ENCODE measurements at places on chromosomes 4 and X.

DNA sequence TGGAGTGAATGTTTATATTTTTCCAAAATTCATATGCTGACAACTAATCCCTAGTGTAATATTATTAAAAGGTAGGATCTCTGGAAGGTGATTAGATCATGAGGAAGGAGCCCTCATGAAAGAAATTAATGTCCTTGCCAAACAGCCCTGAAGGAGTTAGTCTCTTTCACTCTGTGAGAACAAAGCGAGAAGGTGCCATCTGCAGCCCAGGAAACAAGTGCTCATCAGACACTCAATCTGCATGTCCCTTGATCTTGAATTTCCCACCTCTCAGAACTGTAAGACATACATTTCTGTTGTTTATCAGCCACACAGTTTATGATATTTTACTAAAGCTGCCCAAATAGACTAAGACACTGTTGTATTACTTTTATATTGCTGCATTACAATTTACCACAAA lies 1283.4 kb downstream of the PCDH7 start:
- no peak for DNase-seq

- DNase-seq, result no peak
Measured at GRCh38 chr4:587671-588350, 11.7 kb upstream of the TMEM271 start.

GRCh38 chr4:119508281-119508680 lies 120.3 kb downstream of the PDE5A start:
- DNase-seq, result peak; percentile 63

DNA sequence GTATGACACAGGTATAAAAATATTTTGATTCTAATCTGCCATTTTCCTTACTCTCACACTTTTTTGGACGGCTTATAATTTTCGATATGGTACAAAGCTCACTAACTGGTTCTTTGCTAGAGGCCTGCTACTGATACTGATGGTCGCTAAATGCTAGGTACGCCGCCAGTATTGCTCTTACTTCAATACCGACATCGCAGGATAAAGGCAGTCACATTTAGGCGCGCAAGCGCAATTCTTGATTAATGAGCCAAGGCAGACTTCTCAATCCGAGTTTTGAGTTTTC lies 557 bp upstream of the USP38 start:
- DNase-seq, result no peak

DNA sequence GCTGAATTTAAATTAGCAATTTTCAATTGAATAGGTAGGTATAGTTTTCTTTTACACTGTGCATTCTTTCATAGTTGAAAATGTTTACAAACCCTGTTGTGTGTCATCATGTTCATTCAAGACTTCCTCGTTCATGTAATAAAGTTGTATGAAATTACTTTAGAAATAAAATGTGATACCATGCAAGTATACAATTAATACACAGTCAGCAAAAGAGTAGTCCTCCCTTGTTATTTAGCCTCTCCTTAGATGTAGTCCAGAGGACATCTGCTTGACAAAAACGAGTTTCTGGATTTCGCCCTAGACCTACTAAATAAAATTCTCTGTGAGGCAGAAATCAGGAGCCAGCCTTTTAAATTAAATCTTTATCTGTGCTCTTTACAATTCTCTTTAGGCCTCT lies 231.6 kb downstream of the CXXC4 start:
- DNase-seq, result no peak

GRCh38 chrX:133215747-133216146 lies 2.4 kb downstream of the TFDP3 start:
- DNase-seq, result no peak

GRCh38 chrX:20789103-20789502 lies 522.4 kb upstream of the RPS6KA3 start:
- no peak for DNase-seq

DNA sequence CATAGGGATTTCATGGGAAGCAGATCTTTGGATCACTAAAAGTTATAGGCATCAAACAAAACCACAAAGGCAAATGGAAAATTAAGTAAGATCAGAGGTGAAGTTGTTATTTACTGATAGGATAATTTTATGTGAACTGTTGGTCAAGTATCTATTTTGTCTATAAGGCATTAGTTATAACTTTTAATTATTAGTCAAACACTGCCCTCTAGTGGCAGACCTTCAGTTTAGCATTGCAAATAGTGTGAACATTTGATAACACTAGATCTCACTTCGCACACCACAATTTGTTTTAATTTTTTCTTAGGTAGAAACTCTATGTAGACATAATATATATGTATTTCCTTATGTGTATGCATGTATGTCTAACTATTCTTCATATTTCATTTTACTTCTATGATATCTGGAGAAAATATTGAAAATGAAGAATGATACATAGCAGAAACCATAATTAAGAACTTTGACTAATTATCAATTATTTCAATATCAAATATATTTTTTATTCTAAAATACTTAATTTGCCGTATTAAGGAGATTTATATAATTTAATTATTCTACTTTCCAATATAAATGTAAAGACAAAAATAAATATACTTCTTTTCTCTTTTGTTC lies 214.5 kb upstream of the TACR3 start:
- DNase-seq, result peak; percentile 68

- no peak for DNase-seq
Measured at GRCh38 chrX:65933085-65933589, 106.7 kb downstream of the VSIG4 start.

DNA sequence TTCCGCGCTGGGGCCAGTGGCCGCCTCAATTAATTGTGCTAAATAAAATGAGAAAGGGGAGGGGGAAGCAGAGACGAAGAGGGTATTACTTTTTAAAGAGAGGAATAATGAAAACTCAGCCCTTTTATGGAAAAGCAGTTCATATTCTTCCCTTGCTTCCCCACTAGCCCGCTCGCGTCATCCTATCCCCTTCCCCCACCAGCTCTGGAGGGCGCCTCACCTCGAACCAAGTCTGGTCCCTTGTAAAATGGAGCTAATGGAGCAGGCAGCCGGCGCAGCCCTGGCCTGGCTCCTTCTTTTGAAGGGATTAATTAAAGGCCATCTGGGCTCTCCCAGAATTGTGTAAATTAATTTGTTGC lies 511 bp upstream of the NKX6-1 start:
- DNase-seq, result no peak

DNA sequence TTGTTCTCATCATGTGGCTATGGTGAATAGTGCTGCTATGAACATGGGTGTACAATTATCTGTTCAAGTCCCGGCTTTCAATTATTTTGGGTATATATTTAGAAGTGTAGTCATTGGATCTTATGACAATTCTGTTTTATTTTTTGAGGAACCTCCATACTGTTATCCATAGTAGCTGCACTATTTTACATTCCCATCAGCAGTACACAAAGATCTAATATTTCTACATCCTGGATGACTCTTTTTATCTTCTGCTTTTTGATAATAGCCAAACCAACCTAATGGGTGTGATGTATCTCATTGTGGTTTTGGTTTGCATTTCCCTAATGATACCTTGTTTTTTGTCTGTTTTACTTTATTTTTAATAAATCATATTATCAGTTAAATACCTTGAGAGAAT lies 12.9 kb upstream of the IL13RA1 start:
- DNase-seq, result no peak

DNA sequence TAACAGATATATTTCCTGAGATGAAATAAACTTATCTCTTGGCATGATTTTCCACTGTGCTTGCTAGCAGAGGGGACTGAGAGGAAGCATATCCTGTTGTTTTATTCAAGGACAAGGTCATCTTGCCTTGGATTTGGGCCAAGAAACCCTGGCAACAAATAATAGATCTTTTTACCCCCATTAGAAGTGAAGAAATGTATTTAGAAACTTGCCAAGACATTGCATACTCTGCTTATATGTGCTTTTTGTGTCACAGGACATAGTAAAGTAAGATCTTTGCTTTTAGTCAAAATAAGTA lies 170.2 kb downstream of the RAPGEF2 start:
- DNase-seq, result peak; percentile 52

DNA sequence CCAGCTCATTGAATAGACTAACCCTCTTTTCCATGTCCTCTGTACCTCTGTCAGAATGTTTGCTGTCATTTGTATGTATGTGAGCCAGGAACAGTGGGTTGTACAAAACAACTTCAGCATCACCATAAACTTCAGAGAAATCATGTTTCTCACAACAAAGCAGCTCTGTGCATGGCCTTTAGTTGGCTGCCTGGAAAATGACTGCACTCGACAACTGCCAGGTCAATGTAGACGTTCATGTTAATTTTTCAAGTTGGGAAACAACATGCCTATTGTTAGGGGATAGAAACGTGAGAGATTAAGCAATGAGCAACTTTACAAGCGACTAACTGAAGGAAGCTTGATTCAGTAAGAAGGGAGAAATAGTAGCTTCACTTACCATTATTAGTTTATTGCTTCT lies 17.9 kb upstream of the CXCL11 start:
- DNase-seq, result no peak

DNA sequence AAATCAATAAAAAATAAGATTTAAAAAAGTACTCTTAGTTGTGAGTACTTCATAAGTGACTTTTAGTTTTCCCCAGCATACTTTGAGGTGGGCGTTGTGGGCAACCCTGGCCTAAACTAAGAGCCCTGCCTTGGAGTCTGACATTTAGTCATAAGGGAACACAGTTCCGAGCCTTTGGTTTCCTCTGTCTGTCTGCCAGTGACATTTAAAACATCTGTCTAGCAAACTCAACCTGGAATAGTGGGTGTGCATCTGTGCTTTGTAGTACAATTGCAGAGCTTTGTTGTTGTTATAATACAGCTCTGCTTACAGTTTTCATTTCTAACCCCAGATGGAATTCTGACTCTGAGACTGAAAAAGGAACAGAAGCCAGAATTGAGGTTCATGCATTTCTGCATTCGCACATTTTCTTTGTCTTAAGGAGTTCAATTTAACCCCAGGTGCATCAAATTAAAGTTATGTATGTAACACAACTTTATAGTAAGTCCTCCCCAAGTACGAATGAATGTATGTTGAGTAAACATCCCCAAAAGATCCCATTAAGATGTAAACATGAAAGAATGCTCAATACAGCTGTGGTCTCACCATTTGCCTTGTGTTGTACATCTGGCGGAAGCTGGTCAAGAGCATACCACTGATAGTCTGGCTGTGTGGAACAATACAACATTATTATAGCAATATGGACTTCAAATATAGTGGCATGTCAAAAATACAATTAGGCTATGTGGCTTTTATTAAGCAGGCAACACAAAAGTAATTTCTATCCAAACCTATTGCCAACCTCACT lies 25.9 kb downstream of the TNIP3 start:
- no peak for DNase-seq

- DNase-seq, result no peak
Measured at GRCh38 chr4:40389986-40390385, 54.9 kb downstream of the CHRNA9 start.

GRCh38 chr4:185086053-185086452 lies 57.0 kb upstream of the SLC25A4 start:
- DNase-seq, result no peak

- no peak for DNase-seq
Measured at GRCh38 chrX:147884958-147885357, 26.8 kb upstream of the FMR1 start.

DNA sequence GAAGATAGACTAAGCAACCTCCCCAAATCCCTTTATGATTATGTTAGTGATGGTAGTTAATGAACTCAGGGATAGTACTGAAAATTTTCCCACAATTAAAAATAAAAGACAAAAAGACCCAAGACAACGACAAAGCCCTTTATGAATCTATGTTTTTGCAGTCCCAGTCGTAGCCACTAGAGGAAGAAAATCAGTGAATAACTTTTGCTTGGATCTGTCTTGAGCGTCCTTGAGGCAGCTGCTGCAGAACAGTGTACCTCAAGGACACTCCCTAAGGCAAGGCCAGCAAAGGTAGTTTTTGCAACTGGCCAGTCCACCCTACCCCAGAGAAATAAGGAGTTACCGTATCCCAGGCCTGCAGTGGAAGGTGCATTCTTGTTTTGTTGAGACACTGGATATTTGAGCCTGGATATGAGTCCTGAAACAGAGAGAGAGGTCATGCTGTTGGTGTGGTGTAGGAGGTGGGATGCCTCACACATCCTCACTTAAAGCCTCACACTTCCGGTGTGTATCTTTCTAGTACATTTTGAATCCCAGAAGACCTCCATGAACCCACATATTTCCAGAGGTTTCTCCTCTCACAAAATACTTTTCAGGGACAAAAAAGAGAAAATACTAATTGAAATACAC lies 8.7 kb upstream of the TIMM8A start:
- DNase-seq, result peak; percentile 17

- DNase-seq, result no peak
Measured at GRCh38 chr4:85368240-85368639, 106.7 kb upstream of the ARHGAP24 start.

DNA sequence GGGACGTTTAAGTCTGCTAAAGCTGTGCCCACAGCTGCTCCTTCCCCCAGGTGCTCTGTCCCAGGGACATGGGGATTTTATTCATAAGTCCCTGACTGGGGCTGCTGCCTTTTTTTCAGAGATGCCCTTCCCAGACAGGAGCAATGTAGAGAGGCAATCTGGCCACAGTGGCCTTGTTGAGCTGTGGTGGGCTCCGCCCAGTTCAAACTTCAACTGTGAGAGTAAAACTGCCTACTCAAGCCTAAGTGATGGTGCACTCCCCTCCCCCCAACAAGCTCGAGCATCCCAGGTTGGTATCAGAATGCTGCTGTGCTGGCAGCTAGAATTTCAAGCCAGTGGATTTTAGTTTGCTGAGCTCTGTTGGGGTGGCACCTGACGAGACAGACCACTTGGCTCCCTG lies 1371.4 kb downstream of the ADGRL3 start:
- DNase-seq, result no peak

- DNase-seq, result peak; percentile 16
Measured at GRCh38 chr4:10009861-10010500, 11.3 kb downstream of the SLC2A9 start.

- DNase-seq, result no peak
Measured at GRCh38 chrX:31136144-31136611, 64.3 kb upstream of the FTHL17 start.

DNA sequence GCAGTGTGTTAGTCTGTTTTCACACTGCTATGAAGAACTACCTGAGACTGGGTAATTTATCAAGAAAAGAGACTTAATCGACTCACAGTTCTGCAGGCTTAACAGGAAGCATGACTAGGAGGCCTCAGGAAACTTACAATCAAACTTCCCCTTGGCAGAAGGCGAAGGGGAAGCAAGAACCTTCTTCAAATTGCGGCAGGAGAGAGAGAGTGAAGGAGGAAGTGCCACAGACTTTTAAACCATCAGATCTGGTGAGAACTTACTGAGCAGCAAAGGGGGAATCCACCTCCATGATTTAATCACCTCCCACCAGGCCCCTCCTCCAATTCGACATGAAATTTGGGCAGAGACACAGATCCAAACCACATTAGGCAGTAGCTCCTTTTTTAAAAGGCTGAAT lies 59.2 kb upstream of the LEF1 start:
- no peak for DNase-seq

DNA sequence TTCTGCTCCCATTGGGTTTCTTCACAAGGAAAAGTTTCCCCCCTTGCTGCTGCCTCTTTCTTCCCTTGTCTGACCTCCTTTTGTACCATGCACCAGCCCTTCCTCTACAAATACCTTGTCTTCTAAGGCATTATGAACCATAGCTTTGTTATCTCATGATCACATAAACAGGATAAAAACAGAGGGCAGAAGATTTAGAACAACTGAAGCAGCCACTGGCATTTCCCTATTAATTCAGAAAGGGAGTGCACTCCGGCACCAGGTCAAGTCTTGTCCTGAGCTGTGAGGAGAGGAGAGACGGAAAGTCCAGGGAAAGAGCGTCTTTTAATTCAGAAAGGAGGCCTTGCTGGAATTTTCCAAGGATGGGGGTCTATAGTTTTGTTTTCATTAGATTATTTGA lies 281.7 kb downstream of the RCHY1 start:
- no peak for DNase-seq

GRCh38 chr4:93764639-93765246 lies 63.8 kb upstream of the ATOH1 start:
- peak; percentile 56 for DNase-seq

Data from fibroblast of the aortic adventitia (primary cell).